ENCODE measurements at places on chromosomes 2 and 18.

- no peak for DNase-seq
Measured at GRCh38 chr2:134716721-134717243, 2.0 kb downstream of the TMEM163 start.

DNA sequence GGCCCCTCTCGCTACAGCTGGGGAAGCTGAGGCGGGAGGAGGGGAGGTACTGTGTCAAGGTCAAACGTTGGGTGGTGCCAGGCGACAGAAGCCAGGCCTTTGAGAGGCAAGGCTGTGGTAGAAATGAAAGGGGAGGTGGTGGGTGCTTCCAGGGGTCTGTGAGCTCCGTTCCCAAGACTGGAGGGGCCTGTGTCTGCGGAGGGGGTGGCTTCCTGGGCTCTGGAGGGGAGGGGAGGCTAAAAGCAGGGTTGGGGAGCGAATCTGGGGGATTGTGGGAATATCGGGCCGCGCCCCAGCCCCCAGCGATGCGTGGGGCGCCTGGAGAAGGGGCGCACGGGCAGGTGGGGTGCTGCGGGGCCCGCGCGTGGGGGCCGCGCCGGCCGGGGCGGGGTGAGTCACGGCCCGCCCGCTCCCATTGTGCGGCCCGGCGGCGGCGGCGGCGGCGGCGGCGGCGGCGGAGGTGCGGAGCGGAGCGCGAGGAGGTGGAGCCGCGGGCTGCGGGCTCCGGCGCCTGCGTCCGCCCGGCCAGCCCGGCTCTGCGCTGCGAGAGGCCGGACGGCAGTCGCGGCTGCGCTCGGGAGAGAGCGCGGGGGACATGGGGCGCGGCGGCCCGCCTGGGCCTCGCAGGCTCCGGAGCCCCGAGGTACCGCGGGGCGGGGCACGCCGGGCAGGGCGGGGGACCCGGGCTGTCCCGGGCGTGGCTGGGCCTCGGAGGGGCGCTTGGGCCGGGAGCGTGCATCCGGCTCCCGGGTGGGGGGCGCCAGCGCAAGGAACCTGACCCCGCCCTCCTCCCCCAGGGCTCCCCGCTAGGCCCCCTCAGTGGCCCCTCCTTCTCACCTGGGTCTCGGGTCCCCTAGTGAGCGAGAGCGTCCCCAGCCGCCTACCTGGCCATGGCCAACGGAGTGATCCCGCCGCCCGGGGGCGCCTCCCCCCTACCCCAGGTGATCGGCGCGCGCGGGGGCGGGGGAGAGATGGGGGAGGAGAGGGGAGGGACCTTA lies at the start of gene SLC4A3:
SLC4A3 (plus strand) TSS at position 528 of the 998 bp plus-strand sequence; CDS start at position 891, 363 bp downstream.
- DNase-seq, result peak; percentile 47

DNA sequence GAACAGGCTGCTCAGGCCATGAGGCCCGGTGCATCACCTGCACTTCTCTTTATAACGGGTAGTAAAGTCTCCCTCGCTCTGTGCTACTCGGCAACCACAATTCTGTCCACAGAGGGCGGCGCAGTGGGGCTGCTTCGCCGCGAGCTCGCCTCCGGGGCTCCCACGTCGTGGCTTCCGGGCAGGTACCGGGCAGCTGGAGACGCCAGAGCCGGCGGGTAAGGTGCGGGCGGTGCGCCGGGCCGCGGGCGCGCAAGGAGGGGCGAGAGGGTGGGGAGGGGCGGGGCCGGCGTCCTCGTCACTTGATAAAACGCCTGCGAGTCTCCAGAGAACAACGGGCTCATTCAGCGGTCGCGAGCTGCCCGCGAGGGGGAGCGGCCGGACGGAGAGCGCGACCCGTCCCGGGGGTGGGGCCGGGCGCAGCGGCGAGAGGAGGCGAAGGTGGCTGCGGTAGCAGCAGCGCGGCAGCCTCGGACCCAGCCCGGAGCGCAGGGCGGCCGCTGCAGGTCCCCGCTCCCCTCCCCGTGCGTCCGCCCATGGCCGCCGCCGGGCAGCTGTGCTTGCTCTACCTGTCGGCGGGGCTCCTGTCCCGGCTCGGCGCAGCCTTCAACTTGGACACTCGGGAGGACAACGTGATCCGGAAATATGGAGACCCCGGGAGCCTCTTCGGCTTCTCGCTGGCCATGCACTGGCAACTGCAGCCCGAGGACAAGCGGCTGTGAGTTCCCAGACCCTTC lies at the start of gene ITGA6:
ITGA6 (plus strand) TSS at position 331 of the 734 bp plus-strand sequence.
- peak; percentile 86 for DNase-seq

DNA sequence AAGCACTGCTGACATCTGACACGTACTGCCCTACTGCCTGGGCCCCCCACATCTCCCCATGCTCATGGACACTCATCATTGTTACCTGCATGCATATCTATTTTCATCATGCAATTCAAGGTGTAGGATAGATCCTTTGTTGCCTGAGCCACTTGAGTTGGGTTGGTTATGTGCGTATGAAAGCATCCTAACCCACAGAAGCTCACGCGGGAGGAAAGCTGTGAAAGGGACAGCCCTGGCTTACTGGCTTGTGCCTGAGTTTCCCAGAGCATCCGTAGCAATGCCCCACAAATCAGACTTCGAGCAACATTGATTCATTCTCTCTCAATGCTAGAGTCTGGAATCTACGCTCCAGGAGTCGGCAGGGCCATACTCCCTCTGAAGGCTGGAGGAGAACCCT lies 285.5 kb downstream of the PHLPP1 start:
- no peak for DNase-seq

GRCh38 chr2:46394649-46395510 lies 84.5 kb upstream of the TMEM247 start:
- DNase-seq, result no peak

- DNase-seq, result no peak
Measured at GRCh38 chr2:239166201-239166834, 234.5 kb downstream of the HDAC4 start.

GRCh38 chr2:240507778-240508251 lies 50.0 kb downstream of the ANKMY1 start:
- no peak for DNase-seq

GRCh38 chr2:6352906-6353515 lies 512.7 kb downstream of the CMPK2 start:
- DNase-seq, result no peak

DNA sequence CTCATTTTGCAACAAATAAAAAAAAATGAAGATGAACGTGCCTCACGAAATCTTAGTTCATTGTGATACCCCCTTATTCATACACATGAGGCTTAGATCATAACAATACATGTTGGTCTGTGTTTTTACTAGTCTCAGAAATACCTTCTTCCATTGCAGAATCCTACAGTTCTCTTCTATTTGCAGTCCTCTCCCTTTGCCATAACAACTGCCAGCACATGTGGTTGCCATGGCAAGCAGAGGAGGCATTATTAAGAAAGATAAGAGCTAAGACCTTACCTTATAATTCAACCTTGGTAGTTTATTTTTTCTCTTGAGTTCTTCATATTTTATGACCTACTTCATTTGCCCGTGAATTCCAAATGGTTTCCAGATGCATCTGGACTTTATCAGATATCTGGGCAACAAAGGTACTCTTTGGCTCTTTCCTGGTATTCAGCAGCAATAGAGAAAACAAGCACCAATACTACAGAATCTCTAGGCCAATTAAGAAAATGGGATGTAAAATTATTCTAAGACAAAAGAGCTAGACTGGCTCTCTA lies 524.0 kb downstream of the CMPK2 start:
- no peak for DNase-seq

Measured in cardiac muscle cell (in vitro differentiated cells and primary cell).